ENCODE measurements at places on chromosomes 13 and 19. TPM values are rescaled to one million over a fixed set of nuclear protein-coding genes. Genes with fewer than 3 reads are reported as not detected.

DNA sequence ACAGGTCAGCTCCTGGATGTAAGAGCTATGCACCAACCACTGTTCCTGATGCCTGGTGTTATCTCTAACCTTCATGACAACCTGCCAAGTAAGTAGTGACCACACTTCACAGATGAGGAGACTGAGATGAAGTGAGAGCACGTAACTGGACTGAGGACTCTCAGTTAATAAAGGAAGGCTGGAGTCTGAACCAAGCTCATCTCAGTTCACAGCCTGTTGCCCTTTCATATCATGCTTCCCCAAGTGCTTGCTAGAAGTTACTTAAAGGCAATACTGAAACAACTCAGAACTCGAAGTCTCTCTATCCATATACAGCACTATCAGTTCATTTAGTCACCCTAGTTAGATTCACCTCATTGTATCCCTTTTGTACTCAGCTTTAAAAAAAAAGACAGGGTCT lies 119.7 kb downstream of the ABCC4 start:
- H3K27ac ChIP-seq, result no peak overlapping the region
- peaks cover 8% of the 10 kb centered on the region for H3K4me1 ChIP-seq
- peaks cover 2% of the 10 kb centered on the region for H3K27me3 ChIP-seq
- peaks cover 15% of the 10 kb centered on the region for H3K36me3 ChIP-seq
- DNase-seq, result no peak

The PGPEP1 gene
- total RNA-seq, result 32.1 TPM

DNA sequence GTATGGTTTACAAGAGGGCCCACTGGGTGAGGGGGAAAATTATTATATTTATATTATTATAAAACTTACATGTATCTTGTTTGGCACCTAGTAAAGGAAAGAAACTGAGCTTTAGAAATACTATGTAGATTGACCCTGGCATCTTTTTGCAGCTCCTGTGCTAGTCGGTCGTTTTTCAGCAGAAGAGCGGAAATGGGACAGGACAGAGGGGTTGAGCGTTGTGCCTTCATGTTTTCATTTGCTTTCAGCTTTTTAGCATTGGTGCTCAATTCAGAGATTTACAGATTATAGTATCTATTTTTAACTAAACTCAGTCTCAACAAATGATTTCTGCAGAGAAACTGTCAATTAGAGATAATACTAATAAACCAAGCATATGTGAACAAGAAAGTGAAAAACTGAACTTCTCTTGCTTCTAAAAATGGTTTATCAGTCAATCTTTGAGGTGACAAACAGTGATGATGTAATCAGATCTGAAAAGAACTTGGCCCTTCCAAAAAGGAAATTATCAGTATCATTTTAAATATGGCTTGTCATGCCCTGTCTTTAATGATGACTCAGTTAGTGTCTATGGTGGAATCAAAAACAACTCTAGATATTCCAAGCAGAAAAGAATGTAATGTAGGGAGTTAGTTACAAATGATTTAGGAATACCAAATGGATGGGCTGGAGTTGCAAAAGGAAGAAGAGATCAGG lies 56.9 kb upstream of the KCTD4 start:
- no peak overlapping the region for H3K27ac ChIP-seq
- no peak overlapping the region for H3K4me3 ChIP-seq
- H3K27me3 ChIP-seq, result no peaks in the 10 kb centered on the region
- peaks cover 13% of the 10 kb centered on the region for H3K4me1 ChIP-seq

The PLPP2 gene
- 26.2 TPM for total RNA-seq

The TLE6 gene
- total RNA-seq, result 0.59 TPM

DNA sequence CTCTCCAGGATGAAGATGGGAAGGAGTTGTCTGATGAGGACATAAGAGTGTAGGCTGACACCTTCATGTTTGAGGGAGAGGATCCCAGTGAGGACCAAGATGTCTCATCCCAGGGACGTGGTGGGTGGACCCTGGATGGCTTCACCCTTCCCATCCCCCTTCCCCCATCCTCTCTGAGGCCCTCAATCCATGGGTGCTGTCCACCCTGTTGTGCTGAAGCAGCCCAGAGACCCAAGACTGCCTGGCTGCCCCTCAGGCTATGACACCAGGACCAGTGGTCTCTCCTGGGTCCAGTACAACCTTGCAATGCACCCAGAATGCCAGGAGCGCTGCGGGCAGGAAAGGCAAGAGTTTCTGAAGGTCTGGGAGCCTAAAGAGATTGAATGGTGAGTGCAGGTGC lies 3.4 kb upstream of the CYP4F12 start:
- no peak for DNase-seq
- no peak overlapping the region for H3K4me3 ChIP-seq
- H3K27me3 ChIP-seq, result peaks cover 8% of the 10 kb centered on the region

DNA sequence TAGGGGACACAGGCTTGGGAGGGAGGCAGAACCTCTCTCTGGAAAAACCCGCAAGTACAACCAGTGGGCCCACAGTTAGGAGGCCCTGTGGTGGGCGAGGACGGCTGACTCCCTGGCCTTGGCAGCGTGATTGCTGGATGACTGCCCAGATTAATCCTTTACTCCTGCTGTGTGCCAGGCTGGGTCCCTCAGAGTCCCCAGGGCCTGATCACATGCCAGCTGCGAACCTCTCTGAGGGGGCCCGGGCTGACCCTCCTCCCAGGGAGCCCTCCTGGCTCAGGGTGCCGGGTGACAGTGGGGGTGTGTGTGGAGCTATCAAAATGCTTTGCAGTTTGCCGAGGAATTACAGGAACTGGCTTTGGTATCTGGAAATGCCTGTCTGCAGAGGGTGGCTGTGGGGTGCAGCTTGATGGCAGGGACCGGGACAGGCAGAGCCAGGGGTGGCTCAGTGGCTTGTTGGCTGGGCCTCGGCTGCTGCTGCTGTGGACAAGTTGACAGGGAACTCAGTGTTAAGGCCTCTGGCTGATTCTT lies 48.9 kb downstream of the DNM2 start:
- no peak overlapping the region for H3K4me3 ChIP-seq
- DNase-seq, result no peak
- peaks cover 7% of the 10 kb centered on the region for H3K27me3 ChIP-seq
- peaks cover 29% of the 10 kb centered on the region for H3K4me1 ChIP-seq

DNA sequence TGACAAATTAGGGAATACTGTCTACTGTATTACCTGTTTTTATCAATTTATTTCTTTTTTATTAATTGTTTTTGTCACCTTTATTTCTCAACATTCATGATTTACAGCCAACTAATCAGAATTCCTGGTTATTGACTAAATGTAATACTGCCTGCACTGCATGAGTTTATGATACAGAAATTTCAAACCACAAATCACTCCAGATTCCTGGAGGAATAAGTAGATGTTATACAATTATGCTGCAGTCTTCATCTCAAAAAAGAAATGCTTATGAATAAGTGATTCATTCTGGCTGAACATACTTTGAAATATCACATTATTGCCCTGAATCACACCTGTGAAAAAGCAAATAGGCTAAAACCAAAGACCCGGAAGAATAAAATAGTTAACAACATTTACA lies 249.7 kb downstream of the DACH1 start:
- no peaks in the 10 kb centered on the region for H3K27me3 ChIP-seq
- H3K36me3 ChIP-seq, result no peaks in the 10 kb centered on the region
- H3K27ac ChIP-seq, result no peak overlapping the region

The COX6B1 gene
- 428 TPM for total RNA-seq

The RYR1 gene
- total RNA-seq, result 1.3 TPM

GRCh38 chr19:38015761-38016160 lies 108.8 kb downstream of the SIPA1L3 start:
- DNase-seq, result no peak
- H3K4me1 ChIP-seq, result peaks cover 20% of the 10 kb centered on the region
- H3K4me3 ChIP-seq, result no peak overlapping the region
- peaks cover 4% of the 10 kb centered on the region for H3K36me3 ChIP-seq

GRCh38 chr19:35860818-35861639 lies 4.3 kb downstream of the KIRREL2 start:
- no peak overlapping the region for H3K27ac ChIP-seq
- peak; percentile 59 for DNase-seq
- peaks cover 6% of the 10 kb centered on the region for H3K36me3 ChIP-seq
- H3K4me1 ChIP-seq, result peaks cover 10% of the 10 kb centered on the region
- H3K4me3 ChIP-seq, result peak overlapping the region; percentile 59
- peaks cover 33% of the 10 kb centered on the region for H3K27me3 ChIP-seq

DNA sequence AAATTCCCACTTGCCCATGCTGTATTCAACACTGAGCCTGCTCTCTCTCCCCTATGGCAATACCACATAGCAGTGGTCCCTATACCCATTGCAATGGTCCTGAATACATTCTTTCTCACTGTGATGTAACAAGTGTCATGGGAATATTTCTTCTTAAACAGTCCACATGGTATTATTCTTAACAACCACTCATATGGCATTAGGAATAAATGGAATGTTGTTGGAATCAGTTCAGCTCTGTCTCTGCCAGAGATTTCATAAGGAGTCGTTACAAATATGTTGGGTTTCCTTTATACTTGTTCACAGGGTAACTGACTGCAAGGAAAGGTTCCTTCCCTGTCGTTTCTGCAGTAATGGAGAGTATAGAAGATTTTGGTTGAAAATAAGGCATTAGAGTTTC lies 128.3 kb upstream of the SPATA13 start:
- H3K27me3 ChIP-seq, result peaks cover 2% of the 10 kb centered on the region
- no peaks in the 10 kb centered on the region for H3K36me3 ChIP-seq
- H3K4me3 ChIP-seq, result no peak overlapping the region
- DNase-seq, result no peak

DNA sequence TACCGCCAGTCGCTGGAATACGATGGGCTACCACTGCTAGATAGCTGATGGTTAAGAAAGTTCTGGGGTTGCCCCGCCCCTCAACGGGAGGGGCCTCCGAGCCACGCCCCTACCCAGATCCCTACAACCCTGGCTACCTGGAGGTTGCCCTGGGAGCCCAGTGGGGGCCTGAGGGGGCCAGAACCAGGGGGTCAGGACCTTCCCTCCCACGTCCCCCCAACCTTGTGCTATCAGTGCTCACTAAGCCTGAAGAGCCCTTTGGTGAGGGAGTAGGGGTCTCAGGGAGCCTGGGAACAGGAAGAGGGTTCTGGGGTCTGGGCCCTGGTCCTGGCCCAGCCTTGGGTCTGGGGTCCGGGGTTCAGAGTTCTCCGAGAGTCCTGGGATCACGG lies 8.9 kb downstream of the OCEL1 start:
- H3K27ac ChIP-seq, result no peak overlapping the region
- H3K4me1 ChIP-seq, result peaks cover 10% of the 10 kb centered on the region
- H3K4me3 ChIP-seq, result peak overlapping the region; percentile 37
- peaks cover 10% of the 10 kb centered on the region for H3K36me3 ChIP-seq
- peaks cover 4% of the 10 kb centered on the region for H3K27me3 ChIP-seq

DNA sequence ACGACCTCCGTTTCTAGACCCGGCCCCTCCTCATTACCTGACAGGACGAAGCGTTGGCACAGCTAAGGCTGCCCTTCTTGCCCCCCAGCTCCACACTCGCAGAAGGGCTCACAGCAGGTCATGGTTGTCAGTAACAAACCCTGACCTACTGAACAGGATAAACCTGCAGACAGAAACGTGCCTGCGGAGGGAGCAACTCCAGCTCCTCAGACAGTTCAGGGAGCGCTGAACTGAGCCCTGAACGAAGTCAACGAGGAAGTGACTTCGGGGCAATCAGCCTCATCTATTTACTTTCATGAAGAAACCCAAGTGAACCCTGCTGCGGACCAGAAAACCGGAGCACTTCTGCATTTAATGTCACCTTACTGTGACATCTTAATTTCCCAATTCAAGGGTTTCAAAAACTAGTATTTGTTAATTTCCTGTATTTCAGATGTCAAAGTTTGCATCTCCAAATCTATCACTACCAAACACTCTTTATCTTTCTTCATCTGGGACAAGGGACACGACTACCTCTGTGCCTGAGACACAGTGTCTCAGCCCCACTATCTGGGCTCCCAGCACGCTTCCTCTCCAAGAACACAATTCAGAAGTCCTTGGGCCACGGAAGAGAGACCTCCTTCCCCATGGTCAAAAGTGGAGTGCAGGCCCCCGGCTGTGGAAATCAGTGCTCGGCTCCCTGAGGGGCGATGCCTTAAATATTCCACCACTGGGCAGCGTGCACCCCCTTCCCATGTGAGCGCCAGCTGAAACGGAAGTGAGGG lies 40.2 kb downstream of the CARS2 start:
- H3K4me3 ChIP-seq, result no peak overlapping the region
- DNase-seq, result no peak
- H3K27me3 ChIP-seq, result peaks cover 5% of the 10 kb centered on the region
- peaks cover 58% of the 10 kb centered on the region for H3K36me3 ChIP-seq
- H3K4me1 ChIP-seq, result no peaks in the 10 kb centered on the region
- no peak overlapping the region for H3K27ac ChIP-seq

- peak; percentile 64 for DNase-seq
- peaks cover 38% of the 10 kb centered on the region for H3K4me1 ChIP-seq
- peak overlapping the region; percentile 67 for H3K4me3 ChIP-seq
Measured at GRCh38 chr19:41321600-41322270, 11.8 kb downstream of the CCDC97 start.

- peak overlapping the region; percentile 84 for H3K27ac ChIP-seq
- H3K27me3 ChIP-seq, result peaks cover 2% of the 10 kb centered on the region
- H3K4me3 ChIP-seq, result no peak overlapping the region
Measured at GRCh38 chr13:42284068-42284467, 12.1 kb downstream of the AKAP11 start.

DNA sequence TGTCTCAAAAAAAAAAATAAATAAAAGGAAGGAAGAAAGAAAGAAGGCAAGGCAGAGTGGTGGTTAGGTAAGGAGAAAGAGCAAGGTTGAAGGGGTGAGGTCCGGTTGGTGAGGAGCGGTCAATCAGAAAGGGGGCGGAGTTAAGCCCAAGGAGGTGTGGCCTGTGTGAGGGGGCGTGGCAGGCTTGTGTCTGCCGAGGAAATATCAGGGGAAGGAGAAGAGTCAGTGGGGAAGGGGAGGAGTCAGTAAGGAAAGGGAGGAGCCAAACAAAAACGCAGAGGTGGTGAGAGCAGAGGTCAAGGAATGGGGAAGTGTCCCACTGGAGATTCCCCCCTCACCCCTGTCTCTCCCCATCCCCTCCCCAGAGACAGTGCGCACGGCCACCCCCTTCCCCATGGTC lies 5.9 kb downstream of the CACNG7 start:
- peaks cover 7% of the 10 kb centered on the region for H3K36me3 ChIP-seq
- DNase-seq, result no peak
- H3K27me3 ChIP-seq, result peaks cover 14% of the 10 kb centered on the region
- no peak overlapping the region for H3K4me3 ChIP-seq

The C1QTNF9 gene
- total RNA-seq, result not detected

GRCh38 chr19:23770672-23771250 lies 12.1 kb upstream of the ZNF681 start:
- peak overlapping the region; percentile 7 for H3K4me3 ChIP-seq
- no peak overlapping the region for H3K27ac ChIP-seq
- H3K36me3 ChIP-seq, result peaks cover 24% of the 10 kb centered on the region
- no peaks in the 10 kb centered on the region for H3K27me3 ChIP-seq

GRCh38 chr13:79398915-79399314 lies 7.1 kb downstream of the RBM26 start:
- H3K36me3 ChIP-seq, result peaks cover 12% of the 10 kb centered on the region
- H3K4me3 ChIP-seq, result no peak overlapping the region
- H3K27me3 ChIP-seq, result no peaks in the 10 kb centered on the region
- no peak for DNase-seq
